DND-41 (cell line): ENCODE measurements at places on chromosomes 7 and 10.
A peak's percentile ranks its signal among the peaks of the same experiment; 100 is the strongest.

DNA sequence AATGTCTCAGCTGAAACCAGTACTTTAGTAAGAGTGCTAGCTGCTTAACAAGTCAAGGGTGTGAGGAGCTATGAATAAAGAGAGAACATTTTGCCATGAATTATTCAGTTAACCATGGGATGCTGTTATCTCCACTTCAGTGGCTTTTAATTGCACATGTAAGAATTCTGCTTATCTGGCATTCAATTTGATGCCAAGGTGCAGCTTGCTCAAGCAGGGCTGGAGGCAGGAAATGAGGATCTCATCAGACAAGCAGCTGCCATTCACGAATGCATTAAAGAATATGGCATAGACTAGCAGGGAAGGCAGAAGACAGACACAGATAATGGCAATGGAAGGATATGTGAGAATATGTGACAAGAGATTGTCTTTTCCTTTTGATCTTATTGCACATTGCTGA, 697.8 kb downstream of the NRG3 start:
- no peaks in the 10 kb centered on the region for H3K4me1 ChIP-seq
- DNase-seq: no peak
- H3K36me3 ChIP-seq: no peaks in the 10 kb centered on the region
- no peaks in the 10 kb centered on the region for H3K27me3 ChIP-seq

- H3K27ac ChIP-seq: no peak overlapping the region
- peaks cover 40% of the 10 kb centered on the region for H3K27me3 ChIP-seq
- no peaks in the 10 kb centered on the region for H3K36me3 ChIP-seq
- DNase-seq: peak; percentile 59
- H3K4me3 ChIP-seq: no peak overlapping the region
Observed at GRCh38 chr10:103504181-103504783, 10.8 kb downstream of the NEURL1 start.

DNA sequence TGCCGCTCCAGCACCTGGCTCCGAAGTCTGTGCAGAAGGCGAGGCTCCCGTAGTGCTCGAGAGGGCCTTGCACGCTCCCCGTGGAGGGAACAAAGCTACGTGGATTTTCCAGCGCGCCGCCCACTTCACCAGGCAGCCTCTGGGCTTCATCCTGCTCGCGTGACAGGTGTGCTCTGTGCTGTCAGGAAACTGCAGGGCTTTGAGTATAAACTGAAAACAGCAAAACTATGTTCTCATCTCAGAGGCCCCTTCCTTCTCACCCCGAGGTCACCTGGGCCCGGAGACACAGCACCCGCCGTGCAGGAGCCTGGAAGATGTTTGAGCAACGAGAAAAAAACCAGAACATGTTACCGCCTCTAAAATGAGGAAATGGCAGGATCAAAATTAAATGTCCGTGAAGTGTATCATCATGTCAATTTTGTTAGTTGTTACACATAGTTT, 17.6 kb upstream of the GPR146 start:
- H3K4me3 ChIP-seq: no peak overlapping the region
- H3K27ac ChIP-seq: no peak overlapping the region
- H3K4me1 ChIP-seq: no peaks in the 10 kb centered on the region
- no peaks in the 10 kb centered on the region for H3K36me3 ChIP-seq
- no peaks in the 10 kb centered on the region for H3K27me3 ChIP-seq

DNA sequence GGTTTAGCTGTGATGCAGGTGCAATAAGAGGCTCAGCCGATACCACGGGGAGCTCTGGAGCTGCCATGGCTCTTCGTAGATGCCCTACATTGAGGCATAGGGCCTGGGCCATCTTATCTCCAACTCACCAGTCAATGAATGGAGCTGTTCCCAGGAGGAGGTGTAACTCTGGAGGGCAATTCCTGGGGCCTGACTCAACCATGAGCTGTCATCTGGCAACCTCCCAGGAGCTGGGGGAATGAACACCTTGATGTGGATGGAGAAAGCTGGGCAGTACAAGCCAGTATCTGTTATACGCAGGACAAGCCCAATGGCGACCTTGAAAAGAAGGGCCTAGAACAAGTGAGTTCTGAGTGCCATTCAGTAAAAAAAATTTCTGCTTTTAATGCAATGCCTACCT, 224.0 kb upstream of the PLXDC2 start:
- H3K27me3 ChIP-seq: no peaks in the 10 kb centered on the region
- no peak overlapping the region for H3K4me3 ChIP-seq
- no peaks in the 10 kb centered on the region for H3K36me3 ChIP-seq
- H3K4me1 ChIP-seq: no peaks in the 10 kb centered on the region

GRCh38 chr7:136919820-136920219, 51.4 kb downstream of the CHRM2 start:
- no peaks in the 10 kb centered on the region for H3K4me1 ChIP-seq
- no peaks in the 10 kb centered on the region for H3K36me3 ChIP-seq
- H3K27ac ChIP-seq: no peak overlapping the region
- H3K27me3 ChIP-seq: no peaks in the 10 kb centered on the region
- DNase-seq: no peak

- DNase-seq: no peak
- H3K27ac ChIP-seq: no peak overlapping the region
- no peaks in the 10 kb centered on the region for H3K4me1 ChIP-seq
Observed at GRCh38 chr10:99484626-99485581, 47.8 kb upstream of the NKX2-3 start.
